ENCODE measurements at places on chromosomes 4 and X.

- no peak for DNase-seq
Observed at GRCh38 chr4:124694946-124695598, 17.5 kb downstream of the ANKRD50 start.

GRCh38 chr4:145182222-145182621 lies 1.8 kb upstream of the OTUD4 start:
- no peak for DNase-seq

- DNase-seq = no peak
Observed at GRCh38 chrX:14798805-14799397, 74.0 kb downstream of the FANCB start.

GRCh38 chrX:40055495-40055894 lies 42.3 kb downstream of the BCOR start:
- no peak for DNase-seq

DNA sequence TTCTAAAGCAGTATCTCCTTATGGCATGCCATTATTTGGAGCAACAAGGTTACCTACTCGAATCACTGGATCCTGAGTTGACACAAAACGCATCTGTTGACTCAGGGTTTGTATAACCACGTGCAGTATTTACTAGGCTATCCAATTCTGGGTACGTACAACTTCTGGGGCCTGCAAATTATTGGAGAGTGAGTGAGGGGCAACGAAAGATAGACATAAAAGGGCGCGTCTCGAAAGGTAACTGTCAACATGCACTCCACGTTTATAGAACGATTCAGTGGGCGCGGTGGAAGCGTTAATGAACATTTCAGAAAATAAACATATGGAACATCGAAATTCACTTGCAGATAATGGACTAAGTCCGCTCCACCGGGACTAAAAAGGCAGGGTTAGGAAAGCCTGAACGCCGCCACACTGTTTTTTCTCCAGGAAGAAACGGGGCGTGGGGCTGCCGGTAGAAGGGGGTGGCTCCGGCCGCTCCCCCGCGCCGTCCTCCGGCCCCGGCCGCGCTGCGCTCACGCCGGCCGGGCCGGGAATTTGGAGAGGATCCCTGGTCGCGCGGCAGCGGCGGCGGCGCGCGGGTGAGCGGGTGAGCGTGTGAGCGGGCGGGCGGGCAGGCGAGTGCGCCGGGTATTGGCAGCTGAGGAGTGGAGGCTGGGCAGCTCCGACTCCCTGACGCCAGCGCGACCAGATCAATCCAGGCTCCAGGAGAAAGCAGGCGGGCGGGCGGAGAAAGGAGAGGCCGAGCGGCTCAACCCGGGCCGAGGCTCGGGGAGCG lies at the start of gene SMAD1:
SMAD1 (plus strand) TSS at position 690 of the 778 bp plus-strand sequence. CDS start 32,761 bp downstream, outside the sequence.
- peak; percentile 65 for DNase-seq

GRCh38 chr4:68883870-68884269 lies 67.7 kb downstream of the UGT2A3 start:
- DNase-seq = no peak

GRCh38 chr4:184553891-184554290 lies 79.5 kb upstream of the IRF2 start:
- DNase-seq = no peak

DNA sequence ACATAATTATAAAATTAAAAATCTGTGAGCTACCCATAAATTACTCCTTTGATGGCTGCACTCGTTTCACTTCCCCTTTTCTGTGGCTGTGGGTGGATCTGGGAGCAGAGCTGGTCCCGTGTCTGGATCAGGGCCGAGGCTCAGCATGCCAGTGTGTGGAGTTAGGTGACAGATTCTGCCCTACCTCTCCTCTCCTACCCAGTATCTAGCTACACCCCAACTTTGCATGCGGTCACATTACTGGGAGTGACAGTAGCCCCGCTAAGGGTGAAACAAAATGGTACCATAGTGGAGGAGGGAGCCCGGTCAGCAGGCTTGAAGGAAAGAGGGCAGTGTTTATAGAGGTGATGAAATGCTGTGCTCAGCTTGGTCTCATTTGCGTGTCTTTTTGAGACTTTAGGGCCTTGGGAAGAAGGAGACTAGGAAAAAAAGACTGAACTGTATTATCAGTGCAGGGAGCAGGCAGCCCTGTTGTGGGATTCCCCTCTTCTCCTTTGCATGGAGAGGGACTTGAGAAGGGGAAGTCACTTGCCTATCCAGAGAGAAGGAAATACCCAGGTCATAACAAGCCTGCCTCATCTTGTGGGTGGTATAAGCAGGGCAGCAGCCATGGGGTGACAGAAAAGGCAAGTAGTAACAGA lies 48.4 kb downstream of the ARHGAP10 start:
- DNase-seq = no peak

GRCh38 chr4:55613621-55614020 lies 21.6 kb upstream of the PDCL2 start:
- no peak for DNase-seq

DNA sequence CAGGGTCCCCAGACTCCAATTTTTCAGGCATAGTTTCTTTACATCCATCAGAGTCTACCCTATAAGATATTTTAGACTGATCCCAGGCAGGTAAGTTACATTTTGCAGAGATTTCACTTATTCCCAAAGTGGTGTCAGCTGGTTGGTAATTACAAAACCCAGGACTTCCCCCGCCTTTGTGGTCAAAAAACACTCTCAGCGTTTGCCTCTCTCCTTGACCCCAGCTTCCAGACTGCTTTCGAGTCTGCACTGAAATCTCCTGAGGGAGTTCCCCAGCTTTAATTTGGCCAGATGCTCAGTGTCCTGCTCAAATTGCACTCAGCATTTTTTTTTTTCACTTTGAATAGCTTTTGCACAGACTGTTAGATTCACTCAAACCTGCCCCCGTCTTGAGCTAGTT lies 11.2 kb upstream of the AMOT start:
- no peak for DNase-seq

DNA sequence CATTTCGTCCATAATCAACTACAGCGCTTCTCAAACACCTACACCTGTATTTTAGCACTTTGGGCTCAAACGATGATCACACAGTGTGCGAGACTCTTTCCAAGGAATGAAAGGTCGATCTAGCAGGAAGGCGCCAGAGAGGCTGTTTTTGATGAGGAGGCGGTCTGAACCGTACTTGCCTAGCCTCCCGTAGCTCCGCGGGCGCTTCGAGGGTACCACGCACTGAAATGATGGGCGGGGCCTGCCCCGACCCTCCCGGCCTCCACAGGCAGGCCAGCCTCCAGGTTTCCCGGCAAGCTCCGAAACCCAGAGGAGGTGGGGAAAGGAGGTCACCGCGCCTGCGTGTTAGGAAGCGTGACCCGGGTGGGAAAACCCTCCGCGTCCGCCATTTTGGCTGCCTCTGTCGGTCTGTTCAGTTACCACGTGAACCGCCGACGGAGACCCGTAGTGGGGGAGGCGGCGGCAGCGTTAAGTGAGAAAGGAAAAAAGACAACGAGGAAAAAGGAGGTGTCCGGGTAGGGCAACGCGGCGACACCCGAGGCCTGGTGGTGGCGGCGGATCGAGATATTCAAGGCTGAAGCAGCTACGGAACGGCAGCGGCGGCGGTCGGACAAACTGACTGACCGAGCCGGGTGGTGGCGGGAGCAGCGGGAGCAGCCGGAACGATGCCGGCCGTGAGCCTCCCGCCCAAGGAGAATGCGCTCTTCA lies at the start of gene NAA15:
NAA15 (plus strand) TSS at position 393 of the 708 bp plus-strand sequence; CDS start at position 666, 273 bp downstream.
- peak; percentile 95 for DNase-seq

GRCh38 chrX:38804682-38805431 lies 3.6 kb downstream of the MID1IP1 start:
- DNase-seq = no peak

- DNase-seq = no peak
Observed at GRCh38 chr4:48065587-48066052, 49.0 kb downstream of the NIPAL1 start.

- DNase-seq = no peak
Observed at GRCh38 chr4:65021149-65021548, 611.9 kb upstream of the TECRL start.

GRCh38 chr4:78749972-78750727 lies 26.0 kb upstream of the BMP2K start:
- no peak for DNase-seq

GRCh38 chr4:85028910-85029309 lies 62.4 kb upstream of the WDFY3 start:
- no peak for DNase-seq

- DNase-seq = no peak
Observed at GRCh38 chr4:127669691-127670090, 36.9 kb downstream of the INTU start.

GRCh38 chr4:119070301-119070700 lies 65.3 kb upstream of the MYOZ2 start:
- no peak for DNase-seq

GRCh38 chrX:124342174-124342867 lies 4.0 kb upstream of the SH2D1A start:
- DNase-seq = no peak

DNA sequence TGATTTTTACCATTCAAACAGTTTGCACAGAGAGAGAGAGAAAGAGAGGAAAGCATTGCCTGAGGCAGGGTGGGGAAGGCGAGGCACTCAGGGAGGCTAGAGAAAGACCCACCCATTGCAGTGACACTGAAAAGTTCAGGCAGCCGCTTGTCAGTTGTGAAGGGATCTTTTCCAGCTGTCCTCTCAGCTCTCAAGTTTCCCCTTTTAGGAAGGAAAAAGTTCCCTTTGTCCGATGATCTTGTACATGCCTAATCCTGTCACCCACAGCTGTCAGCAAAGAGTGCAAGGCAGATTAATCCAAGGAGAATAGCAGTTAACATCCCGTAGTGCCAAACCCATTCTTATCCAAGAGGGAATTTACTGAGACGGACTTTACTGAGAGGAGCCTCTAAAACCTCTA lies 255.0 kb downstream of the MAGEB5 start:
- no peak for DNase-seq

- no peak for DNase-seq
Observed at GRCh38 chr4:34105311-34105710, 2139.0 kb downstream of the ARAP2 start.

DNA sequence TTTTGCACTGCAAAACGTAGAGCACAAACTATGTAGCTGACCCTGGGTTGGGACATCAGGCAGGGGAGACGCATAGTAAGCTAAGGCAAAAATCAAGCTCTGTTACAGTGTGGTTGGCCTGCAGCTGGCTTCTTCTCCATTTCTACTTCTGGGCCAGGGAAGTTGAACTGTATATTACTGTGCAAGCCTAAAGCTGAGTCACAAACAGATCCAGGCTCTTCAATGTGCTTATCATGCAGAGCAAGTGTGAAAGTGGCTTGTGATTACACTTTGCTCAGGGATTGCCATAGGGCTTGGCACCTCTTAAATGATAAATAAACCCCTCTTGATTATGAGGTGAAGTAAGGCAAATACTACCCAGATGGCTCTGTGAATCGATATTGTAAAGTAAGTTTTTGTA lies 40.5 kb downstream of the CLDN34 start:
- DNase-seq = no peak

DNA sequence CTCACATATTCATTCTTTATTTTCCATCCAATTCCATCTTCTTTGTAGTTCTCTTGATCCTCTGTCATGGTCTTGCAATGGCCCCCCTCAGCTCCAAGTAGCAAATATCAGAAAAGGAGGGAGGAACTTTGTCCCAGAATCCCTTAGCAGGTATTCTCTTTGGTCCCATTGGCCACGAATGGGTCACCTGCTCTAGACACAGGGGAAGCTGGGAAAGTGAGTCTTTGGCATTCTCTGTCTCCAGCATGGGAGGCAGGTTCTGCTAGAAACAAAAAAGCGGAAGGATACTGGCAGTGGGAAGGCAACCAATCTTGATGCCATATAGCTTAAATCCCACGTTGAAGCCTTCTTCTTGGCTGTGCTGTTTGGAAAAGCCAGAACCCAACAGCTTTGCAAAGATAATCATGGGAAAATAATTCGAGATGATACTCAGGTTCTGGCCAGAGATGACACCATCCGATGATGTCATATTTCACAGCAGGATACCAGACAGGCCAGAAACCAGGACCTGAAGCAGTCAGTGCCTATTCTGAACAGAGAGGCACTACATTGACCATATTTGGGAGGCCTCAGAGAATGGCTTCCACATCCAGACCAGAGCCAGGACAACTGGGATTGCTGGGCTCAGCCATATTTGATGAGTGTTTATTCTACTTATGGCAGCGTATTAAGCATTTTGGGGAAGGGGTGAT lies 110.4 kb upstream of the ATXN3L start:
- no peak for DNase-seq

DNA sequence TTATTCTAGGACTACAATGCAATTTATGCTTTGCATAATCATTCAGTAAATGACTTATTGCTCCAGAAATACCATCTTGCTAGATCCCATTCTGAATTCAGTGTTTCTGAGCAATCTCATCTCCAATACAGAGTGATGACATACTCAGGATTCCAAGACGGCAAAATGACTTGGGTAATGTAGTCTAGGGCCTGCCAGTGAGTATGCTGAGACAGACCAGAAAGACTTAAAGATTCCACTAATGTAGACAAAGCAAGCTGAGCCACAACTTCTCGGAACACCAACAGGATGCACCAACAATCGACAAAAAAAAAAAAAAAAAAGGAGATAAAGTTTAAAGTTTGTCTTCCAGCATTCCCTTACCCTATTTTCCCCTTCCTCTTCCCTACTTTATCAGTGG lies 919 bp upstream of the SEC24B start:
- no peak for DNase-seq

DNA sequence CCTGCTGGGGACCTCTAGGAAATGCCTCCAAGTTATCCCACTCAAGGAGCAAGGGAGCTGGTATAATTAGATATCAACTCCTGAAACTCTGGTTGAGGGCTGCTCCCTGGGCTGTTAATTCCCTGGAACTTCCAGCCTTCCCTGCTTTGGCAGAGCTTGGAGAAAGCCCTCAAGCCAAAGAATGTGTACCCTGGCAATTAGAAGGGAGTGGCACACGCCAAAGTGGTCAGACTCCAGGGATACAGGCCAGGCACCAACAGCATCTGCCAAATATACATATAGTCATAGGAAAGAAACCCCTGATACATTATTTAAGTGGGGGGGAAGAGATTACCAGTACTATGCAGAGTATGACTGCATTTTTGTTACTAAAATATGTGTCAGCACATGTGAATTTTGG lies 616.8 kb downstream of the BCOR start:
- no peak for DNase-seq

DNA sequence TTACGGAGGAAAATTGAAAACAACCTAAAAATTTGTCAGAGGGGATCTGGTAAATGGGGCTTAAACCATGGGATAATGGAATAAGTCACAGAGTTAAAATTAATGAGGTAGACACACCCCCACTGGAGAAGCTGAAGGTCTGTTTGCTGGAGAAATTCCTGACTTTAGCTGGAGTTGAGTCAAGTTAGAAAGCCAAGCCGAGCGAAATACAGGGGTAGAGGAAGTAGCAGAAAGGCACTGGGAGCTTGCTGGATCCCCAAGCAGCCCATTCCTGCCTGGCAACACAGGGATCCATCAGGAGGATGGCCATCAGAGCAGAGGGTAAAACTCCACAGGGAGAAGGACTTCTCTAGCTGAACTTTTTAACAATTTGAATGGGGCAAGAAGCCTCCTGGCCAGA lies 163.8 kb downstream of the ATRX start:
- DNase-seq = no peak

- DNase-seq = no peak
Observed at GRCh38 chr4:14783011-14783877, 219.0 kb upstream of the CPEB2 start.

GRCh38 chr4:67927251-67927650 lies 36.0 kb downstream of the TMPRSS11A start:
- no peak for DNase-seq

GRCh38 chr4:141065872-141066271 lies 67.4 kb downstream of the RNF150 start:
- DNase-seq = no peak
